ENCODE measurements at places on chromosomes 12 and 14.

GRCh38 chr12:19946550-19946949 lies 421.8 kb upstream of the PDE3A start:
- no peak for DNase-seq

- no peak for DNase-seq
Measured at GRCh38 chr12:5047094-5047493, 3.4 kb downstream of the KCNA5 start.

GRCh38 chr12:127559349-127560040 lies 707.5 kb upstream of the TMEM132C start:
- DNase-seq, result peak; percentile 14

DNA sequence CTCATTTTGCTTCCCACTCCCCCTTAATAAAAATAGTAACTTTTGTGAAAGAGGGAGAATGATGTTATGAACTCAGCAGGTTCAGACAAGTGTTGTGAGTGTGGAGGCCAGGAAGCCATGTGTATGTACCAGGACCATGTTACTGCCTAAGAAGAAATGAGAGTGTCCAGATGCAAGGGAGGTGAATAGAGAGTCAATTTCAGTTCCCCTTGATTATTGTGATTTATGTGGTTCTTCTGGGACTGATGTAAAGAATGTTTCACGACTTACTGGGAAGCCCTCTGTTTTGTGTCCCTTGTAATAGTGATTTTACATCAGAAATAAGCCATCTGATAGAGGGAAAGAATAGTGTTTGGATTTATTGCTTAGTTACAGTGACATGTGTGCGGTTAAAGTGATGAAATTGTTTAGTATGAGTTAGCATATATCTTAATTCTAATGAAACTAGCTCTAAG lies 32.5 kb downstream of the FBXO34 start:
- DNase-seq, result no peak

- DNase-seq, result no peak
Measured at GRCh38 chr14:104731320-104732294, 7.6 kb downstream of the ADSS1 start.

- no peak for DNase-seq
Measured at GRCh38 chr12:7934889-7935492, 996 bp downstream of the SLC2A3 start.

- no peak for DNase-seq
Measured at GRCh38 chr14:74302152-74302628, 544 bp downstream of the ABCD4 start.

- no peak for DNase-seq
Measured at GRCh38 chr12:131965073-131965472, 15.3 kb downstream of the EP400 start.

DNA sequence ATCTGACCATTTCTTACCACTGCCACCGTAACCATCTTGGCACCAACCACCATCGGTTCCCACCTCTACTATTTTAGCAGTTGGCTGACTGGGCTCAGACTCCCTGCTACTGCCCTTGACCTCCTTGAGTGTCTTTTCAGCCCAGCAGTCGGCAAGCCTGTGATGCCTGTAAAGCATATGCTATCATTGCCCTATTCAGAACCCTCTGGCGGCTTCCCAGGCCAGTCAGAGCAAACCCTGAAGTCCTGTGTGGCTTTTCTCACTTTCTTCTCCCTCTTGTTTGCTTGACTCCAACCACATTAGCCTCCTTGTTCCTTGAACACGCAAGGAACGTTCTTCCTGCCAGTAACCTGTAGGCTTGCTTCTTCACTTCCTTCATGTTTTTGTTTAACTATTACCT lies 6.2 kb downstream of the IRAK3 start:
- no peak for DNase-seq

DNA sequence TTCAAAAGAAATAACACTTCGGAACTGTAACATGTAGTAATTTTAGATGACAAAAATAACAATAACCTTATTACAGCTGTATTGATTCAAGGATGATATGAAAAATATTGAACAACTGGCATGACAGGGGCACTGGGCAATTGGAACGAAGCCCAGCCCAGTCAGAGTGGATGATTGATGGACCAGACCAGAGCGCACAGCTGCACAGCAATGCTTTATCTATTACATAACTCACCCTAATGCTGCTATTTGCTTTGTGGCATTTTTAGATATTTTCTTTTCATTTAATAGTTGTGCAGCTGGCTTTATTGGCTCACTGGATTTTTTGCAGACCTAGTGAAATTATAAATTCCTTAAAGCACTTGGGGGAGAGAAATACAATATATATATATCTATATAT lies 26.9 kb upstream of the FERMT2 start:
- DNase-seq, result no peak

DNA sequence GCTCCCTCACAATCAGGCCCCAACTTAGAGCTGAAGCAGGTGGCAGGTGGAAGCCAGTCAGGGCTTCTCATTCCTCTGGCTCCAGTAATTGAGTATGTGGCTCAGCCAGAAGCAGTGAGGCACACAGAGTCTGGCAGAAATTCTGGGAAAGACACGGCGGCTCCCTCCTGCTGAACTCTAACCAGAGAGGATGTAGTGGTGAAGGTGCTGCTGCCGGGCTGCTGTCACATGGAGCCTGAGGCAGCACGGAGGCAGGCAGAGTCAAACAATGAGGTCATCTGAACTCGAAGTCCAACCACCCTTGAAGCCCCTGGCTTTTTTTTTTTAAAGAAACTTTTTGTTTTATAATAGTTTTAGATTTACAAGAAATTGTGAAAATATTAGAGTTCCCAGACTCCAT lies 33.4 kb upstream of the SMOC1 start:
- DNase-seq, result no peak

GRCh38 chr14:72104011-72104613 lies 171.9 kb downstream of the RGS6 start:
- no peak for DNase-seq

DNA sequence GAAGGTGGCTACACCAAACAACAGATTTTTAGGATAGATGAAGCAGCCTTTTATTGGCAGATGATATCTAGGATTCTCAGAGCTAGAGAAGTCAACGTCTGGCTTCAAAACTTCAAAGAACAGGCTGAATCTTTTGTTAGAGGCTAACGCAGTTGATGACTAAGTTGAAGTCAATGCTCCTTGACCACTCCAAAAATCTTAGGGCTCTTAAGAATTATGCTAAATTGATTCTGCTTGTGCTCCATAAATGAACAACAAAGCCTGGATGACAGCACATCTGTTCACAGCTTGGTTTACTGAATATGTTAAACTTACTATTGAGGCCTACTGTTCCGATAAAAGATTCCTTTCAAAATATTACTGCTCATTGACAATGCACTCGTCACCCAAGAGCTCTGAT lies 13.0 kb upstream of the CDKN3 start:
- DNase-seq, result no peak

DNA sequence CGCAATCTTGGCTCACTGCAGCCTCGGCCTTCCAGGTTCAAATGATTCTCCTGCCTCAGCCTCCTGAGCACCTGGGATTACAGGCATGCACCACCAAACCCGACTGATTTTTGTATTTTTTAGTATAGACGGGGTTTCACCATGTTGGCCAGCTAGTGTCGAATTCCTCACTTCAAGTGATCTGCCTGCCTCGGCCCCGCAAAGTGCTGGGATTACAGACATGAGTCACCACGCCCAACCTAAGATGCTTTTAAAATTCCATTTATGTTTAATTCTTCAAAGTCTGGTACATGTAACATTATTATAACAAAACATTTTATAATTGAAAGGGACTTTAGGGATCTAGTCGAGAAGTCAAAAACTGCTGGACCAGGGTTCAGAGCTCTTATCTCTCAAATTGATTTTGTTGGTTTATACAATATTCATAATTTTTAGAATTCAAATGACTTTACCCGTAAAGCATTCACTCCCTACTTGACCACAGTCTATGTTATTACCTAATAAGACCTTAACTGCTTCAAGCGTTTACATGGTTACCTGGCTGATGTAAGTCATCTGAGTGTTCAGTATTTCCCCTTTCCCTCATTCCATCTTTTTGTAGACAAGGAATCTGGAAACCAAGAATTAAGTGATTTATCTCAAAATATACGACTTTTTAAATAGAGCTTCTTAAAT lies 28.2 kb downstream of the RAP1B start:
- no peak for DNase-seq

DNA sequence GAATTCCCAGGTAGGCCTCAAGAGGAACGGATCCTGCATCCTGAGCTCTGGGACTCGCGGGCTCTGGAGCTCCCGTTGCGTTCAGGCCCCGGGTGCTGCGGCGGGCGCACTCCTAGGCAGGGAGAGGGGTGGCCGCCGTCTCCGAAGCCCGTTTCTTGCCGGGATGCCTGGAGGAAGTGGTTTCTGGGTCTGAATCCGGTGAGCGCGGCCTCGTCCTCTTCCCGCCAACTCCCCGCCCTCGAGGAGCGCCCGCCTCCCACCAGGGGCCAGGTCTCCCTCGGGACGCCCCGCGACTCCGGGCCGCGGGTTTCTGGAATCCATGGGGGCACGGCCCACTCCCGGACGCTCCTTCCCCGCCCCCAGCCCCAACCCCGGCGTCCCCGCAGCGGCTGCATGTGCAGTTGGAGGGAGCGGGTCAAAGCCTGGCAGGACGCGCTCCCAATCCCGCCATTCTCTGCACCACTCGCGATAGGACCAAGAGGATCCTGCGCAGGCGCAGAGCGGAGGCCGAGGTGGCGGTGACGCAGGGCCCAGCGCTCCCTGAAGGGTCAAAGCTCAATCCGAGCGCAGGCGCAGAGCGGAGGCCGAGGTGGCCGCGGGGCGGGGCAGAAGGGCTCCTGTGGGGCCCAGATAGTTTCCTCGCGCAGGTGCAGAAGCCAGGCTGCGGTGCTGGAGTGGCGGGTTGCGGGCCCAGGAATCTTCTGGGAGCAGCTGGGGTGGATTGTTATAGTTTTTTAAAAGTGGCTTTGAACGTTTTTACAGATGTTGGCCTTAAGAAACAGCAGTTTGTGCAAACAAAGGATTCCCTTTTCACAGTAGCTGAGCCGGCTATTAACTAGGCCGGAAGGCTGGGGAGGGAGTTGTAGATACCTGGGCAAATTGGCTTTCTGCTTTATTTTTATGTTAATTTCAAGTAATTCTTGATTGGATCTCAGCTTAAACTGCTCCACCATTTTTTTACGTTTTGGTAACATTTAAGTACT lies 796.4 kb downstream of the AACS start:
- no peak for DNase-seq

GRCh38 chr14:92600318-92601053 lies 86.9 kb downstream of the RIN3 start:
- DNase-seq, result no peak

DNA sequence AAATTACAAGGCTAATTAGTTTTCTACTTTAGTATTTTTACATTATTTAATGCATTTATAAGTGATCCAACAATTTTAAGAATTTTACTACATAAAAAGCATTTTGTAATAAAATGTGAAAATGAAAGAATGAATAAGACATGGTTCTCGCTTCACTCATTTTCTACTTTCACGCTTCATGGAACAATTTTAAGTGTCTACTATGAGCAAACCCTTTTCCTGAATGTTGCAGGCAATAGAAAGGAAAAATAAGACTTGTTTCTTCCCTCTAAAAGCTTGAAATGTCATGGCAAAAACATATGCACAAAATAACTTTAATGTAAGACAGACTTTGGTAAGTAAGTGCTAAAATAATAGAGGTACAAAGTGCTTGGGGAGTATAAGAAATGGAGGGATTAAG lies 205.7 kb upstream of the HMGA2 start:
- DNase-seq, result no peak

Measured in stimulated activated CD4-positive, alpha-beta T cell treated with anti-CD3 and anti-CD28 coated beads, Interleukin-15, amount 100 ng/mL, for 1 hour (primary cell).